Left lobe of liver (tissue), 2 donors: ENCODE measurements at places on chromosomes 11 and 22. TPM values are rescaled to one million over a fixed set of nuclear protein-coding genes. Genes with fewer than 3 reads are reported as not detected.

Gene ARHGAP8
- 0.98 TPM for total RNA-seq

Gene IL18
- total RNA-seq = 1.9 TPM

Gene DGCR2
- total RNA-seq = 30.5 TPM

Gene POU2AF2
- total RNA-seq = not detected

Gene TSPAN18
- 4.2 TPM for total RNA-seq

Gene UPK3A
- not detected for total RNA-seq

Gene NXPE4
- not detected for total RNA-seq

Gene SMC1B
- total RNA-seq = not detected

Gene SCN3B
- total RNA-seq = not detected

Gene INTS4
- total RNA-seq = 10.1 TPM

Gene ARSA
- 49.0 TPM for total RNA-seq

Gene C11orf65
- 0.70 TPM for total RNA-seq

Gene DCDC1
- 2.6 TPM for total RNA-seq

Gene OR4D5
- not detected for total RNA-seq

Gene CREB3L1
- total RNA-seq = 0.30 TPM

Gene B4GALNT4
- 0.28 TPM for total RNA-seq

Gene ADM2
- total RNA-seq = 1.3 TPM

Gene C11orf97
- total RNA-seq = 0.35 TPM

Gene C11orf16
- total RNA-seq = not detected

Gene CYB5R2
- total RNA-seq = 2.8 TPM

Gene GAL
- 0.23 TPM for total RNA-seq

Gene OR52N4
- not detected for total RNA-seq

Gene MS4A13
- not detected for total RNA-seq

Gene AMPD3
- total RNA-seq = 1.4 TPM

Gene C11orf86
- not detected for total RNA-seq

Gene RBMXL2
- not detected for total RNA-seq

Gene P2RX6
- total RNA-seq = 0.28 TPM

Gene VWCE
- total RNA-seq = 20.6 TPM

Gene SPINDOC
- total RNA-seq = 3.4 TPM

Gene PRCP
- 41.4 TPM for total RNA-seq

Gene OR10D3
- total RNA-seq = not detected

Gene OR5B21
- total RNA-seq = not detected

Gene DGCR6
- 4.2 TPM for total RNA-seq

Gene KRTAP5-11
- total RNA-seq = not detected

Gene TSPAN32
- total RNA-seq = 0.35 TPM

Gene ART1
- not detected for total RNA-seq

Gene SOX10
- 0.30 TPM for total RNA-seq
